Retinal pigment epithelial cell (primary cell): ENCODE measurements at places on chromosomes 1 and 21.

GRCh38 chr1:1541956-1542765 lies 1.7 kb upstream of the TMEM240 start:
- DNase-seq = no peak

GRCh38 chr1:206489980-206490770 lies 17.2 kb upstream of the RASSF5 start:
- no peak for DNase-seq

DNA sequence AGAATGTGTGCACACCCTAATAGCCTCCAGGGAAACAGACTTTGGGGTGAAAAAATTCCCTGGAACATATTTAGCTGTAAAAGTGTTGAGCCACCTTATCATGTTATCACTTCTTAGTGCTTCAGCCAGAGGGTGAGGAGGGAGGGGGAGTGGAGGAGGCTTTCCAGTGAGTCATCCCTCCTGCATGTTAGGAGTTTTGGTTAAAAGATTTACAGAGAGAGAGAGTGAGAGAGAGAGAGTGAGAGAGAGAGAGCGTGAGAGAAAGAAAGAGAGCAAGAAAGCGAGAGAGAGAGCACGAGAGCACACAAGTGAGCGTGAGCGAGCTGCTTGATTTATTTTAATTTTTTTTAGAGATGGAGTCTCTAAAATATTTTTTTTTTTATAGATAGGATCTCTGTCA lies 13.5 kb upstream of the CACNA1E start:
- DNase-seq = peak; percentile 62

DNA sequence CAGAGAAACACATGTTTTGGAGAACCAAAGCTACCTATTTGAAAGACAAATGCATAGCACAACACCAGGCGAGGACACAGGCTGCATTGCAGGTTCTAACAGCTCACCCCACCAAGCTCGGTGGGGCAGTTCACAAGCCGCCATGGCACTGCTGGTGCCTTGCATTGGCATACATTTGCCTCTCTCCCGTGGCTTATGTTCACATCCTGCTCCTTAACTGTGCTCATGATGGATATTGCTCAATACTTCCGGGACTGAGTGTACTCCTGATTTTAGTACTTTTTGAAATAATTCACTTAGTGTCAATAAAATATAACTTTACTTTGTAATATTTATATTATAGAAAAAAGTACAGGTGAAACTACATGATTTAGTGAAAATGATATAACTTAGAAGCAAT lies 1187.4 kb upstream of the NCAM2 start:
- no peak for DNase-seq

- DNase-seq = peak; percentile 67
These were observed 427.2 kb downstream of the KCNT2 start for GRCh38 chr1:196180847-196181593.

GRCh38 chr1:33997127-33998036 lies 133.5 kb downstream of the HMGB4 start:
- DNase-seq = no peak

- DNase-seq = no peak
These were observed at the start of gene TLCD4 for GRCh38 chr1:95117207-95118066. Gene TLCD4, plus strand, starts transcription at chr1:95117355. Its CDS starts 26,547 bp downstream, at chr1:95143902.

DNA sequence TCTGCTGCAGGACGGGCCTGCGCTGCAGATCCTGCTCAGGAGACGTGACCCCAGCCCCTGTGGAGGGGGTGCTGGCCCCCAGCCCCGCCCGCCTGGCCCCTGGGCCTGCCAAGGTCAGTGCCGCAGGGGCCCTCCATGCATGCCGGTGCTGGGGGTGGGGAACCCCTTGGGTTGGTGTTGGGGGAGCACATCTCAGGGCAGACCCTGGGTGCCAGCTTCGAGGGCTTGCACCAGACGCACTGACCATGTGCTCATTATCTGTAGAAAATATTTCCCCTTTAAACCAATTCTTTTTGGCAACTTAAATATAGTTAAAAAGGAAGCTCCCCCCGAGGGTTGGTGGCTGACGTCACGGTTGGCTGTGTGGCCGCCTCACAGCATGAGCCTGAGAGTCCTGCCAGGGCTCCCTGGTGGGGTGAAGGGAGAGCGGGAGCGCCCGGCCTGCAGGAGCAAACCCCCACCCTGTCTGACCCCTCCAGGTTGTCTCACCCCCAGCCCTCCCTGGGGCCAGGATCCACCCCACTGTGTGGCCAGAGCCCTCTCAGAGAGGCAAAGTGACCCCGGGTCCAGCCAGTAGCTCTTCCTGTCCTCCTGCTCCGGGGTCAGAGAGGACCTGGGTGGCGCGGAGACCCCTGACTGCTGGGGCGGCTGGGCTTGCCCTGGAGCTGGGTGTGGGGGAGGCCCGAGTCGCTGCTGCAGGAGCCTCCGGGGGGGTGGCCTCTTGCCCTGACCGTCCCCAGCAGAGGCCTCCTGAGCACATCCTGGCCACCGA lies 5.3 kb upstream of the PFKL start:
- DNase-seq = no peak

- DNase-seq = no peak
These were observed 6.5 kb downstream of the RPS6KA1 start for GRCh38 chr1:26536081-26536480.

GRCh38 chr1:186536273-186536890 lies 75.5 kb upstream of the PDC start:
- no peak for DNase-seq
